ENCODE measurements at places on chromosomes 4 and X. TPM values are rescaled to one million over a fixed set of nuclear protein-coding genes. Genes with fewer than 3 reads are reported as not detected.

GLA gene
- total RNA-seq, result 21.7 TPM

ANXA10 gene
- total RNA-seq, result 0.50 TPM

OTC gene
- total RNA-seq, result not detected

PFKFB1 gene
- total RNA-seq, result 0.19 TPM

FAM3A gene
- 43.0 TPM for total RNA-seq

GPR50 gene
- total RNA-seq, result not detected

Measured in A375 (cell line).